Right hindlimb (tissue), 1 donor: ENCODE measurements at places on chromosomes 11 and 22.

GRCh38 chr22:44445307-44445680, 52.7 kb downstream of the RTL6 start:
- DNase-seq: no peak

DNA sequence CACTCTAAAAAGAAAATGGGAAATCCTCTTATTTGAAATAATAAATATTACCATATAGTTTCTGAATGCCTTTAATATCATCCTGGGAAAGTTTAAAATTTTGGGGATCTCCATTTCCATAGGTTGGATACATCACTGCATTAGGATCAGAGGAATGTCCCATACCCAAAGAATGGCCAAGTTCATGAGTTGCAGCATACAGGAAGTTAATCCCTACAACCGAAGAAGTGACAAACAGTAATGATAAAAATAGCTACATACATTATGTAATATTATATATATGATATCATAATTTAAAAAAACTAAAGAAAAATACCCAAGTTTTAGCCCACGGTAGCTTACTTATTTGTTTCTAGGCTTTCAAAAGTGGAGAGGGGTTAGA, 7.4 kb downstream of the MMP7 start:
- no peak for DNase-seq

- no peak for DNase-seq
Measured at GRCh38 chr11:130571519-130571918, 123.1 kb downstream of the ADAMTS15 start.

- no peak for DNase-seq
Measured at GRCh38 chr22:41636467-41636866, 15.4 kb downstream of the XRCC6 start.

- no peak for DNase-seq
Measured at GRCh38 chr11:104649002-104649401, 249.3 kb downstream of the CASP12 start.

- no peak for DNase-seq
Measured at GRCh38 chr11:125423247-125423849, 72.7 kb downstream of the FEZ1 start.

- peak; percentile 46 for DNase-seq
Measured at GRCh38 chr11:15119352-15119751, 4.6 kb downstream of the INSC start.

GRCh38 chr11:35639591-35640179, 21.4 kb downstream of the FJX1 start:
- no peak for DNase-seq

- DNase-seq: no peak
Measured at GRCh38 chr11:119772641-119773415, 43.8 kb upstream of the NECTIN1 start.

DNA sequence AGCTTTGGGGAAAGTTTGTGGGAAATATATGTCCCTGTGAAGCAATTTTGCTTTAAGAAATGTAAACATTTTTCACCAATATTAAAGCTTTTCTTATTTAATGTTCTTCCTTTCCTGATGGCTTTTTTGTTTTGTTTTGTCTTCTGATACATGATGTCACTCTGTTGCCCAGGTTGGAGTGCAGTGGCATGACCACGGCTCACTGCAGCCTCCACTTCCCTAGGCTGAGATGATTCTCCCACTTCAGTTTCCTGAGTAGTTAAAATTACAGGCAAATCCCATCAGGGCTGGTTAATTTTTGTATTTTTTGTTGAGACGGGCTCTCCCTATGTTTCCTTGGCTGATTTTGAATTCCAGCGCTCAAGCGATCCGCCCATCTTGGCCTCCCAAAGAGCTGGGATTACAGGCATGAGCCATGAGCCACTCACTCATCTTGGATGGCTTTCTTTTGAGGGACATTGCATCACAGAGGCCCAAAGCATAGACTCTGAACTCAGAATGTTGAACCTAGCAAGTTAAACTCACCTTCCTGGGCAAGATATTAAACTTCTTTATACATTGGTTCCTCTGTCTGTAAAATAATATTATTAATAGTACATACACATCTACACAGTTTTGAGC, 651 bp upstream of the CARD16 start:
- DNase-seq: no peak

GRCh38 chr22:22076361-22076760, 93.8 kb upstream of the TOP3B start:
- no peak for DNase-seq

- no peak for DNase-seq
Measured at GRCh38 chr11:120521176-120521575, 9.6 kb downstream of the GRIK4 start.

DNA sequence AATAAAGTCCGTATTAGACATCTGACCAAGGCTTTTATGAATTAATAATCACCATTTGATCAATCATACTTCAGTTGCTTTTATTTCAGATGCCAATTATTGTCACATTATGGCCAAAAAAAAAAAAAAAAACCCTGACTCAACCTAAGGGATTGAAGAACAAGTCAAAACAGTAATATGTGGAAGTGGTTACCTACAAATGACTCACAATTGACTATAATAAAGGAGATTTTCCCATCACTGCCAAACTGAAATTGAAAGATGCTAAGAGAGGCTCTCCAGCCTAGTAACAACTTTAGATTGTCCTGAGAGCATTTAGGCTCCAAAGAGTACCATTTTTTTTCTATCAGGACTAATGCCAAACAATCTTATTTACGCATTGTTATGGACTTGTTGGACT, 35.2 kb downstream of the SOX6 start:
- DNase-seq: no peak

- peak; percentile 73 for DNase-seq
Measured at GRCh38 chr22:41401781-41402648, 20.3 kb downstream of the TEF start.

DNA sequence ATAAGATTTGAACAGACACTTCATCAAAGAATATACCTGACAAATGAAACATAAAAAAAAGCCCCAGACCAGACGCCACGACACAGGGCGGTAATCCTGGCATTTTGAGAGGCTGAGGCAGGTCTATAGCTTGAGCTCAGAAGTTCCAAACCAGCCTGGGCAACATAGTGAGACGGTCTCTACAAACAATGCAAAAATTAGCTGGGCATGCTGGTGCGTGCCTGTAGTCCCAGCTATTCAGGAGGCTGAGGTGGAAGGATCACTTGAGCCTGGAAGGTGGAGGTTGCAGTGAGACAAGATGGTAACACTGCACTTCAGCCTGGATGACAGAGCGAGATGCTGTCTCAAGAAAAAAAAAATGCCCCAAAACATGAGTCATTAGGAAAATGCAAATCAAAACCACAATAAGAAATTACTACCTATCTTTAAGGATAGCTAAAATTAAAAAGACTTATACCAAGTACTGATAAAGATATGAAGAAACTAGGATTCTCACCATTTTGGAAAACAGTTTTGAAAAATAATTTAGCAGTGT, 91.7 kb upstream of the GRAMD1B start:
- DNase-seq: no peak

DNA sequence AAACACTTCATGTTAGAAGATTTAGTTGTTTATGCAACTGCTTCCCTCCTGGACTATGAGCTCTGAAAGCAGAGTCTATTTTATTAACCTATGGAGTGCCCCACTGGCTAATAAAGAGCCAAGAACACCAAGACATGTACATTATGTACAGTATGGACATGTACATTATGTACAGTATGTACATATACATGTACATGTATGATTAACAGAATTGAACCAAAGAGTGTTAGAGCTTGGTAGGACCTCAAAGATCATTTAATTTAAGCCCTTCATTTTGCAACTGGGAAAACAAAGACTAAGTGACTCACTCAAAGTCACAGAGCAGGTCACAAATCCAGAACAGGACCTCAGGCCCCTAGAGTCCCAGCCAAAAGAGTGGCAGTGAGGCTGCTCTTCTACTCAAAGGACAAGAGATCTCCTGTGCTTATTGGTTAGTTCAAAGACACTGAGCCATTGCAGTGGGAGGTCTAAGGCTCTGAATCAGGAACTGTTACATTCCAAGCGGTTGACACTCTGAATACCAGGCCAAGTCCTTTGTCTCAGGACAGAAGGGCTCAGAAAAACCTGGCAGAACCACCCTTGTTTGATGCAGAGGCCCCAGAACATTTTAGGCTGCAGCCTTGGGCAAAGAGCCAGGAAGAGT, 103.8 kb downstream of the FAM168A start:
- peak; percentile 22 for DNase-seq

DNA sequence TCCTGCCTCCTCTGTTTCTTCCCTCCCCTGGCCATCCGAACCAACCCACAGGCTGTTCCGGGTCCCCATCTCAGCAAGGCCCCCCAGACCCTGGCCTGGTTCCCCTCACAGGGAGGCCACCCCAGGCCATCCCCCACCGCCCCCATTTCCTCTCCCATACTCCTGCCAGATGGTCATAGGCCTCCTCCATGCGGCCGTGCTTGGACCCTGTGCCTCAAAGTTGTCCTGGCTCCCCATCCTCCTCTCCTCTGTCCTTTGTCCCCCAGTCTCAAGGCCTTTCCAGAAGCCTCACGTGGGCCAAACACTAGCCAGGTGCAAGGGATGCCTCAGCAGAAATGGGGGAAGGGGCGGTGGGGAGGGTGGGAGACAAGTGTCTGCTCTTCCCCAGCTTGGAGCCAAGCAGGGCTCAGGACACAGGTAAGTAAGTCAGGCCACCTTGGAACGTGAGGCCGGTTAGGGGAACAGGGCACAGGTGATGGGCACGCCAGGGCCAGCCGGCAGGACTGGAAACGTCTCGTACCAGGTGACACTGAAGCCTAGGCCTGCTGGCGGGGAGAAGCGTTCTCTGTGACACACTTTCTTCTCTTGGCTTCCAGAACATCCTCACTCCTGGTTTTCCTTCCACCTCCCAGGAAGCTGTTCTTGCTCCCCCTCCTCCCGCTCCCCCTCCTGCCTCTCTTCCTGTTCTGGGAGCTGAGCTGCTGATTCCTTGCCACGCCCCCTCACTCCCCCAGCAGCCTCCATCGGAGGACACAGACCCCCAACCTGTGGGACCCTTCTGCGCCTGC, 31.5 kb upstream of the SLC22A12 start:
- no peak for DNase-seq
